Stimulated activated CD4-positive, alpha-beta T cell treated with anti-CD3 and anti-CD28 coated beads, Interleukin-12 subunit alpha, Interleukin-12 subunit beta, amount 100 ng/mL, for 24 hours (primary cell): ENCODE measurements at places on chromosomes 7 and 10.

GRCh38 chr7:137576481-137576880 is 232.9 kb upstream of the PTN start:
- DNase-seq, result no peak

GRCh38 chr7:116500078-116500853 is 728 bp downstream of the CAV2 start:
- DNase-seq, result no peak

DNA sequence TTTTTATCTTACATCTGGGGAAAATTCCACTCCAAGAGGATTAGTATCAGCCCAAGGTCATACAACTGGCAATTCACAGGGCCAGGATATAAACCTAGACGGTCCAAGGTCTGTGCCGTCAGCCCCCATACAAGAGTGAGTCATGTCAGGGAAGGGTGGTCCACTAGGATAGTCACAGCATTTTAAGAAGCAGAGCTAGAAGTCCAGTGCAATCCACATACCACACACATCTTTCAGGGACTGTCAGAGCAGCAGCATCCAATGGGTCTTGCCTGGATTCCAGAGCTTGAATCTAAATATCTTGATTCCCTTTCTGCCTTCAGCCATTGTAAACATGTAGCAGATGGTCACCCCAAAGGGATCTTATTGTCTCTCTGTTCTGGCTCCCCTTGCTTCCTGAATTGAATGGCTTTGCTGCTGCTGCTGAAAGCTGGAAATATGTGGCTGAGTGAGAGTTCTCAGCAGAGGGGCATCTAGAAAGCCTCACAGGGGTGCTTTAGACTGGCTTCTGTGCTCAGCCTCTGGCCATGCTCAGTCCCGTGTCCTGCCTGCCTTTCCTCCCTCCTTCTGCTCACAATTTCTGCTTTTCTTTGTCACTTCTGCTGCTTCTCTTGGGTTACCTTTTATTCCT is 9.9 kb upstream of the OR6V1 start:
- no peak for DNase-seq

DNA sequence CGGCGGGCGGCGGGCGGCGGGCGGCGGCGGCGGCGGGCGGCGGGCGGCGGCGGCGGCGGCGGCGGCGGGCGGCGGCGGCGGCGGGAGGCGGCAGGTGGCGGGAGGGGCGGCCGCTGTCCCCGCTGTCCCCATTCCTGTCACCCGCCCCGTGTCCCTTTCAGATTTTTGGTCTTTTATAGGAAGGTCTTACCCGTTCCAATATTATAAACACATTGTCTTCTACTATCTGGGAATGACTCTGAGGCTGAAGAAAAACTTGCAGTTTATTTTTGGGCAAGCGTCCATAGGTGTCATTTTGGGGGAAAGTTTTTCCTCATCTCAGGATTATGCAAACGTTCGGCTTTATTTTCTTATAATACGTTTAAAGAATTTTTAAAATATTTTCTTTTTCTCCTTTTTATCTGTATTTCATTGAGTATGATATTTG is 578 bp downstream of the ZNF713 start:
- no peak for DNase-seq

GRCh38 chr7:157566631-157567006 is 229.8 kb downstream of the DNAJB6 start:
- no peak for DNase-seq
